ENCODE measurements at places on chromosomes 5 and 9.

GRCh38 chr9:32501868-32502267, 24.1 kb downstream of the RIGI start:
- no peak for DNase-seq

GRCh38 chr5:76542887-76543690, 80.1 kb downstream of the F2RL2 start:
- peak; percentile 77 for DNase-seq

- DNase-seq: no peak
Observed at GRCh38 chr5:106417566-106417965, 1253.2 kb downstream of the EFNA5 start.

DNA sequence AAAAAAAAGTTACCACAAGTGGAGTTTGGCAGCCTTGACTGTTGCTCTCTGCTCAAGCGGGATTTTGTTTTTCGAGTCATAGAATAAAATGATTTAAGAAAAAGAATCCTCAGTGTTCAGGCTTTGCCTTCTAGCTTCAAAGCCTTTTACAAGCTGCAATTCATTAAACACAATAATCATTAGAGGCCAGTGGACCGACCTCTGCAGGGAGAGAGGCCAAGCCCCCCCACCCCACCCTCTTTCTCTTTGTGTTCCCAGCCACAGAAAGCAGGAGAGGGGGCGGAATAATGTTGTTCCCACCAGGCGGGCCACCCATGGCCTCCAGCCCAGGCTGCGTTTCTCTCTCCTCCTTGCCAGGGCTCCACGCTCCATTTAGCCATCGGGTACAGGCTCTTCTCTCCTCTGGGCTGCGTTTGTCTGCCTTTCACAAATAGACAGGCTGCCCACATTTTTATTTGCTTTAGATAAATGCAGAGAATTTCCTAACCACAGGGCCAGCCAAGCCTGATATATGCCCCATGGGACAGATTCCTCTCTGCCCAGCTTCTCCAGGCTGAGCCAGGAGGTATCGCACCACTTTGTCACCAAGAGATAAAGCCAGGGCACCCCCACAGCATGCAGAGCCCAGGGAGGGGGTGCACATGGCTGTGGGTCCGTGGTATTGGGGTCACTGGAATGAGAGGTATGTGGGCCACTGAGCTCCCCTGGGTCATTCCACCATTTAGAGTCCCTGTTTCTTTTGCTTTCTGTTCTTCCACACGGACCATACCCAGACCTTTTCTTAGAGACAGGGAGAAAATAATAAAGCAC, 318.8 kb downstream of the PIK3R1 start:
- no peak for DNase-seq

DNA sequence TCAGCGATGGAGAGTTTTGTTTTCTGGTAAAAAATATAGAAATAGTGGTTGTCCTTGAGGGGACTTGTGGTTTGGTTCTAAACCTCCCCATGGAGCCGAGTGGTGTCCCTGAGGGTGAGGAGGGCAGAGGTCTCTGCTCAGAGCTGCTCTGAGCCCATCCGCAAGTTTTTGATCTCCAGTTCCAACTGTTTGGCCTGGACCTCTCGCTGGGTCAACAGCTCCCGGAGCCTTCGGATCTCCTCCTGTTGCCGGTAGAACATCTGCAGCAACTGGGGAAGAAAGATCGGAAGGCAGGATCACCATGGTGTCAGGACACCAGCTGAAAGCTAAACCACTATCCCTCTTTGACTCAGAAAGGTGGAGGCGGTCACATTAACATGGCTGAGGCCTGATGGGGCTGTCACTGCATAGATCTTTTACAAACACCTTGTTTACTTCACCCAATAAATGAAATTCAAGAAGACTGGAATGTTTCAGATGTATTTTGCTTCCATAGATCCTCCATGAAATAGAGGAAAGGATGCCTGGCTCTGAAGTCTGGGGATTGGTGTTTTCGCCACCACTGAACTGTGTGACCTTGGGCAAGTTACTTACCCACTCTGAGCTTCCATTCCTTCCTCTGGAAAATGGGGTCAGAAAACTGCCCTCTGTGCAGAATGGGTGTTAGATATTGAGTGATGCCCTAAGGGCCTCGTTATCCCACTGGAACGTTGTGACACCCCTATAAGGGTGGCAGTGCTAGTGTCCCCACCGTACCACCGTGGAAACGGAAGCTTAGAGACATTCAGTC, 5.8 kb upstream of the TRIM14 start:
- no peak for DNase-seq

DNA sequence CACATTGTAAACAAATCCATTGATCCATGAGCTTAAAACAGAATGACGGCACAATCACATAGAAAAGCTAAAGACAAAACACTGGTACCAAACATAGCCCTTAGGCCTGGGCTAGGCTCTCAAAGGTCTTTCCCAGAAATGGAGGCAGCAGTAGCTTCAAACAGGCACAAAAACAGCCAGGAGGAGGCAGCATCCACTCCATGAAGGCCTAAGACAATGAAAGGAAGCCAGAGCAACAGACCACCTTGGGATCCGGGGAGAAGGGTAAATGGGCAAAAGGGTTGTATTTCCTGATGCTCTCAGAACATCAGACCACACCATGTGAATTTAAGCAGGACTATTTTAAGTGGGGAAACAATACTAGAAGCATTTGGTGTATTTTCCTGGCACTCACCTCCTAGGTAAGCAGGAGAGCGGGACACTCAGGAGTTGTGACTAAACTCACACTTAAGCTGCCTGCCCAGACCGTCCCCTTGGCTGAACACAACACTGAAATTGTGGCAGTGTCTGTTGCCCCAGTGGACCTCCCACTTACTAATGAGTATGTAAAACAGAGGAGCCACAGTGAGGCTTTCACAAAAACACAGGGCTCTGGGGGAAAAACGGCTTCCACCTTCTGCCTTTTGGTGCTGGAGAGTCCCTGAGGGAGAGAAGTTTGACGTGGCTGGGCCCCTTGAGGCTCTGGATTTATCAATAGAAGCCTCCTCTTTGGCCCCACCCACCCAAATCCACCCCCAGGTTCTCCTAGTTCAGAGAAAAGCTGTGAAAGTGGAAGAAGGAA, 11.9 kb downstream of the GNPDA1 start:
- no peak for DNase-seq

- DNase-seq: no peak
Observed at GRCh38 chr9:81669041-81669651, 20.2 kb downstream of the TLE1 start.

DNA sequence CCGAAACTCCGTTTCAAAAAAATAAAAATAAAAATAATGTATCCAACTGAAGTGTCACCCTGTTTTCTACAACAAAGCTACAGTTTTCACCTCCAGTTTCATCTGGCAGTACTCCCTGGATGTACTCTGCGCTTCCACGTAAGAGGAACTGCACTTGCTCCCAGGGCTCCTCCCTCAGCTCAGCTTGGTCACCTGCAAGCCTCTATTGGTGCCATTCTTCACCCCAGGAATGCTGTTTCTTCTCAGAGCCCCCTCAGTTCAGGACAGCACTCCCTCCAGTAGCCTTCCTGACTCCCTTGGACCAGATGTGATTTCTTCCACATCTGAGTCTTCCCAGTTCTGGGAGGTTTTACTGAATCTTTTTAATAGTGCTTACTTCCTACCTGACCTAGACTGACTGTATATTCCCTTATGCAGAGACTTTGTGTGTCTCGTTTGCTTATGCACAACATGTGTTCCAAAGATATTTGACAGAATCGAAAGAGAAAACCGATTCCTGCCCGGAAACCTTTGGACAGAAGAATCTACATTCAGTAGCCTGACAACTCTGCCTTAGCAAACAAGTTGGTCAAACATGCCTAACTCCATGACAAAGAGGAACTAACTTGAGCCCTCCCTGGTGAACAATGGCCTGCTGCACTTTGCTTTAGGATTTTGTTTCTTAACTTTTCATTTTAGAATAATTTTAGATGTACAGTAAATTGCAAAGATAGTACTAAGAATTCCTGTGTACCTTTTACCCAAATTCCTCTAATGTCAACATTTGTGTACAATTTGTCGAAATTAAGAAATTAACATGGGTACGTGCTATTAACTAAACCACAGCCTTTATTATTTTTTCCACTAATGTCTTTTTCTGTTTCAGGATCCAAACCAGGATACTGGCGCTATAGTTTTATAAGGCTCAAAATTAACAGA, 814 bp downstream of the CCDC125 start:
- DNase-seq: no peak

DNA sequence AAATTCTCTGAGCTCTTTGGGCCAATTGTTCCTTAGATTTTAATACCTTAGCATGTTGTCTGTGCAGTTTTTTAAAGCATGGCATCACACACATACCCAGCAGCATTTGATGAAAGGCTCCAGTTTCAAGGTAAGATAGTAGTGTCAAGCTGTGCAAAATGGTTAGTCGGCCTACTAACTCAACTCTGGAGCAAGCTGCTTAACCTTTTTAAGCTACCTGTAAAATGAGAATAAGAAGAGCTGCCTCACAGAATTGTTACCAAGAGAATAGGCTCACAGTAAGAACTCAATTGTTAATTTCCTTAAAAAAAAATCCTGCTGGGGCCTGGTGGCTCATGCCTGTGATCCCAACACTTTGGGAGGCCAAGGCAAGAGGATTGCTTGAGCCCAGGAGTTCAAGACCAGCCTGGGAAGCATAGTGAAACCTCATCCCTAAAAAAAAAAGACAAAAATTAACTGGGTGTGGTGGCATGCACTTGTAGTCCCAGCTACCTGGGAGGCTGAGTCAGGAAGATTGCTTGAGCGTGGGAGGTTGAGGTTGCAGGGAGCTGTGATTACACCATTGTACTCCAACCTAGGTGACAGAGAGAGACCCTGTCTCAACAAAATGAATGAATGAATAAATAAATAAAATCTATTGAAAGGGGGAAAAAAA, 96.5 kb downstream of the IQGAP2 start:
- DNase-seq: no peak

DNA sequence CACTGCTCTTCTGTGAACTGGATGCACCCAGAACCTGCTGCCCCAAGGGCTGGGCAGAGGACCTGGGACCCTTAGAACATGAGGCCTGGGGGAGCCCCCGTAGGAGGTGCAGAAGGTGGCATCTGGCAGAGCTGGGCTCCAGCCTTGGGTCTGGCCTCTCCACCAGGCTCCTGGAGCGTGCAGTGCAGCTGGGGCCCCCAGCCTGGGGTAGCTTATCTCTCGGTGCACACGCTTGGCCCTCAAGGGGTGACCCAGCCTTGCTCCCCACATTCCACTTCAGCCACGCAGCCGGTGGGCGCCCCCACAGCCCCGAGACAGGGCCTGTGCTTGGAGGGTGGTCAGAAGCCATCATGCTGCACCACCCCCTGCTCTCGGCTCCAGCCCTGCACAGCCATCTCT, 5.6 kb upstream of the NR5A1 start:
- DNase-seq: no peak

GRCh38 chr5:142412581-142412980, 87.8 kb upstream of the SPRY4 start:
- DNase-seq: no peak

Data from activated CD4-positive, alpha-beta T cell treated with anti-CD3 and anti-CD28 coated beads, Interleukin-2, Interleukin-4, amounts not matched to agents 100 ng/mL and 50 ng/mL, durations not matched to agents 16 hours and 8 hours (primary cell).